A673 (cell line): ENCODE measurements at places on chromosomes 6 and 20. TPM values are rescaled to one million over a fixed set of nuclear protein-coding genes. Genes with fewer than 3 reads are reported as not detected.

DNA sequence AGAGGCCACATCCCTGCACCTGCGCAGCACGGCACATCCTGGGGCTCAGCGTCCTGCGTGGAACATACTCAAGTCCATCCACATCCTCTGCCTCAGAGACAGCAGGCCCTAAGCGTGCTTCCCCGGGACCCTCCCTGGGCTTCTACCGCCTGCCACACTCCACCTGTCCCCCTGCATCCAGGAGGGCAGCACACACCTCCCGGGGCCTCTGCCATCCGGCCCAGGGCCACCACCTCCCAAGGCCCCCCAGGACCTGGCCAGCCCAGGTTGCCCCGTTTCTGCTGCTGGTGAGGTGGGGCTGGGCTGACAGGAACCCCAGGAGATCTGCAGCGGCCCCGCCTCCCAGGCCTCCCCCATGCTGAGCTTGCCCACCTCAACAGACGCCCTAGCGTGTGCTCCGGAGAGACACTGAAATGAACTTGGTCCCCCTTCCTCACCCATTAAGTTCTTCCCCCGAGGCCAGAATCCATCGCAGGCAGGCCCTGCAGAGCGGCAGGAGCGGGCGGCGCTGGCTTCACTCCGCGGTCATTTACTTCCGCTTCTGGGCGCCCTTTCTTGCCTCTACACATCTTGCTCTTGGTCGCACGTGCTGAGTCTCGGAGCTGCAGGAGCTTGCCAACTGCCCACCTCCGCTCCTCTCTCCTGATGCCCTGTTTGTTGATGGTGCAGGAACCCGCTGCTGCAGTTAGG lies 235.3 kb downstream of the TAF4 start:
- H3K27ac ChIP-seq = no peak overlapping the region
- no peak overlapping the region for H3K4me3 ChIP-seq
- no peaks in the 10 kb centered on the region for H3K36me3 ChIP-seq

DNA sequence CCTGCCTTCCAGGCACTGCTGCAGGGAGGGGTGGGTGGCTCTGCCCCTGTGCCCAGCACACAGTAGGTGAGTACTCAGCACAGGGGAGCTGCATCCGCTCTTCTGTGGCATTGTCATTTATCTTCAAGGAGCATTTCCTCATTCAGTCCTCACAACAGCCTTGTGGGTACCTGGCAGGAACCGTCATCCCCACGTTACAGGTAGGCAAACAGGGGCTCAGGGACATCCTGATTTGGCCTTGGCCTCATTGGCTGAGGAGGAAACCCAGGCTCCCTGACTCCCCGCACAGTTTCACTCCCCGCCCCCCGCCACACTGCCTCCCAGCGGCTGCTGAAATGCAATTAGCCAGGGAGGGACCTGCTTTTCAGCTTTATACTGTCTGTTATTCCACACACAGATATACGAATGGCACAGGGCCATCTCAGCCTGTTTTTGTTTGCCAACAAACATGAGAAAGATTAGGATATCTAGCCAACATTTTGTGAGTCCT lies 24.2 kb upstream of the PNPLA1 start:
- no peak overlapping the region for H3K4me3 ChIP-seq
- H3K27ac ChIP-seq = no peak overlapping the region
- no peaks in the 10 kb centered on the region for H3K4me1 ChIP-seq
- no peaks in the 10 kb centered on the region for H3K36me3 ChIP-seq
- no peaks in the 10 kb centered on the region for H3K27me3 ChIP-seq

GRCh38 chr20:49380337-49380780 lies 102.1 kb downstream of the KCNB1 start:
- no peaks in the 10 kb centered on the region for H3K36me3 ChIP-seq
- no peak overlapping the region for H3K27ac ChIP-seq
- no peaks in the 10 kb centered on the region for H3K27me3 ChIP-seq
- H3K4me3 ChIP-seq = no peak overlapping the region

- no peaks in the 10 kb centered on the region for H3K36me3 ChIP-seq
- no peak overlapping the region for H3K27ac ChIP-seq
- no peak for DNase-seq
- no peaks in the 10 kb centered on the region for H3K27me3 ChIP-seq
- no peak overlapping the region for H3K4me3 ChIP-seq
These were observed 10.3 kb downstream of the MOG start for GRCh38 chr6:29667158-29667557.

DNA sequence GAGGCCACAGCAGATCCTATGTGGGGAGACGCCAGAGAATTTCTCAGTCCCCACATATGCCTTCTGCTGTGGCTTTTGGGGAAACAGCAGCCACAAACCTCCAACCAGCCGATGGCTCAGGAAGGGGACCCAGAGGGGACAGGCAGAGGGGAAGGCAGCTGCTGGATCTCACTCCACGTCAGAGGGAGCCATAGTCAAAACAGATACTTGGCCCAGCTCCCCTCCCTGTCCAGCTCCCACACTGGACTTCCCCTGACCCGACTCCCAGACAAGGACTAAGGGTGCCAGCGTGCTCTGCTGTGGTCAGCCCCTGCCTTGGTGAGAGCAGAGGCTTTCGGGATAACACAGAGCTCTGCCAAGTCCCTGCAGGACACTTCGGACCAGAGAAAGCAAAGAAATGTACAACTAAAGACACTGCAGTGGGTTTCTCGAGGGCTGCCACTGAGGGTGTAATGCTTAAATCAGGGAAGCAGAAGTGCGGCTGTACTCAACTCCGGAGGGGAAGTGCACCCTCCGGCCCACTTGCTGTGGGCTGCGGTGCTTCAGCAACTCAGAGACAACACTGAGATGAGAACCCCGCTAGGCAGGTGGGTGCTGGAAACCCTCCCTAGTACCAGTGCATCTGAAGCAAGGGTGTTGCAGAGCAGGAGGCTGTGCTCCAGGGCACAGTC lies 47.2 kb downstream of the RRBP1 start:
- peaks cover 13% of the 10 kb centered on the region for H3K36me3 ChIP-seq
- no peaks in the 10 kb centered on the region for H3K27me3 ChIP-seq
- DNase-seq = no peak

DNA sequence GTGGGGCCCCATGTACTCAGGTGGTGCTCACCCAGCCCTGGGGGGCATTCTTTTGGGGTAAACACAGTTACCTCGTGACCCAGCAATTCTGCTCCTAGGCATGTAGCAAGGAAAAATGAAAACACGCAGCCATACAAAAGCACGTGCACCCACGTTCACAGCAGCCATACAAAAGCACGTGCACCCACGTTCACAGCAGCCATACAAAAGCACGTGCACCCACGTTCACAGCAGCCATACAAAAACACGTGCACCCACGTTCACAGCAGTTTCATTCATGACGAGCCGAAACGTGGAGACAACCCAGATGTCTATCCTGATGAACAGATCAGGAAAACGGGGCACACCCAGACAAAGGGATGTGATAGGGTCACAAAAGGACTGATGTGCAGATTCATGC lies 57.1 kb downstream of the YTHDF1 start:
- H3K36me3 ChIP-seq = no peaks in the 10 kb centered on the region
- no peak for DNase-seq
- H3K4me3 ChIP-seq = no peak overlapping the region

DNA sequence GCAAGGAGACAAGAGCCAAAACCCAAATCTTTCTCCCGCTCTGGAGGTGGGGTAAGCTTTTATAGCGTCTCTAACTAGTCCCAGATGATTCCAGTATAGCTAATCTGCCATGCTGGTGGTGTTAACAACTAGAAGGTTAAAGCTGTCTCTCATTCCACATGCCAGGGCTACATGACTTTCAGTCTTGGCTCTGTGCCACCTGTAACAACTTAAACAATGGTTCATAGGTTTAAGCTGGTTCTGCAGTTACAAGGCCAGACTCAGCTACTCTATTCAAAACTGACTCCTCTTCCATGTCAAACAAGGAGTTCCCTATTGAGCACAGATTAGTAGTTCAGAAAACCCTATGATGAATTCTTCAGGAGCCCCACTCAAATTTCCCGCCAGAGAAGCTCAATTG lies 128.9 kb downstream of the ELOVL4 start:
- DNase-seq = peak; percentile 36
- H3K4me3 ChIP-seq = no peak overlapping the region
- no peaks in the 10 kb centered on the region for H3K36me3 ChIP-seq
- H3K27me3 ChIP-seq = no peaks in the 10 kb centered on the region
- peaks cover 3% of the 10 kb centered on the region for H3K4me1 ChIP-seq

- no peak for DNase-seq
- no peaks in the 10 kb centered on the region for H3K36me3 ChIP-seq
- H3K4me1 ChIP-seq = no peaks in the 10 kb centered on the region
- H3K4me3 ChIP-seq = no peak overlapping the region
These were observed 57.1 kb downstream of the HNF4A start for GRCh38 chr20:44412402-44413144.

DNA sequence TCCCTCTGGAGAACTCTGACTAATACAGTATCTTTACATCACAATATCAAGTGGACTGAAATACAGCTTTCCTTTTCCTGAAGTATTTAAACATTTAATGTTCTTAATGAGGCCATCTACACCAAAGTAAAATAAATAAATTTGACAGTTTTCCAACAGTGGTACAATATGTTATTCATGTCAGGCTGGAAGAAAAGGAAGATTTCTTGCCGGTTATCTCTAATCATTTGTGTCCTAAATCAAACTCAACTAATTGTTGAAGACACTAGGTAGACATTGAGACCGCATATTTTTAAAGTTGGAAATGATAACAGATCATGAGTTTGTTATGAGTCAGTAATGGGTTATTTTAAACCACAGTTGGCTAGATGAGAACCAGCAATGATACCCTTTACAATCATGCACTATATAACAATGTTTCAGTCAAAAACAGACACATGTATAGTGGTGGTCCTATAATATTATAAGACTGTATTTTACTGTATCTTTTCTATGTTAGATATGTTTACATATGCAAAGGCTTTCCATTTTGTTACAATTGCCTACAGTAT lies 241.6 kb downstream of the LMBRD1 start:
- H3K27me3 ChIP-seq = no peaks in the 10 kb centered on the region
- H3K36me3 ChIP-seq = no peaks in the 10 kb centered on the region
- DNase-seq = no peak
- no peak overlapping the region for H3K27ac ChIP-seq
- no peaks in the 10 kb centered on the region for H3K4me1 ChIP-seq
- H3K4me3 ChIP-seq = no peak overlapping the region

- H3K36me3 ChIP-seq = no peaks in the 10 kb centered on the region
- peak; percentile 38 for DNase-seq
- H3K4me3 ChIP-seq = no peak overlapping the region
- H3K27me3 ChIP-seq = no peaks in the 10 kb centered on the region
- H3K27ac ChIP-seq = no peak overlapping the region
These were observed 514.3 kb upstream of the ID4 start for GRCh38 chr6:19322691-19323485.

- no peak overlapping the region for H3K4me3 ChIP-seq
- DNase-seq = no peak
- H3K27ac ChIP-seq = no peak overlapping the region
- no peaks in the 10 kb centered on the region for H3K27me3 ChIP-seq
These were observed 596.2 kb downstream of the KIF16B start for GRCh38 chr20:15977026-15977425.

DNA sequence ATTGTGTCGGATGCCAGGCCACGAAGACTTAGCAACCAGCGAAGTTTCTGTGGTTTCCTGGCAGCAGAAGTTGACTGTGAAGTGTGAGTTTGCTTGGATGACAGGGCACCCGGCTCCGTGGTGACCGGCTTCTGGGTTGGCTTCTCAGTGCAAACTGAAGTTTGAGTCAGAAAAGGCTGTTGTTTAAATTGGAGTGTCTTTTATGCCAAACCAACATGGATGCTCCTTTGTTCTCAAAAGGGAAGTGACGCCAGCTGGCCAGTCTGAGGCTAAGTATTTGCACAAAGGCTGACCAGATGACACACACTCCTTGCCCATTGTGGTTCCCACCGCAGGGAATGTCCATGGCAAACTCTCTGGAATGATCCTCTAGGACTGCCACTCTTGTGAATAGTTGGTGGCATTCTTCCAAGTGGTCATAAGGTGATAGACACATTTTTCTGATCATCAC lies 164.8 kb upstream of the QKI start:
- no peaks in the 10 kb centered on the region for H3K36me3 ChIP-seq
- no peak for DNase-seq
- H3K4me3 ChIP-seq = no peak overlapping the region
- no peaks in the 10 kb centered on the region for H3K4me1 ChIP-seq
- H3K27ac ChIP-seq = no peak overlapping the region

DNA sequence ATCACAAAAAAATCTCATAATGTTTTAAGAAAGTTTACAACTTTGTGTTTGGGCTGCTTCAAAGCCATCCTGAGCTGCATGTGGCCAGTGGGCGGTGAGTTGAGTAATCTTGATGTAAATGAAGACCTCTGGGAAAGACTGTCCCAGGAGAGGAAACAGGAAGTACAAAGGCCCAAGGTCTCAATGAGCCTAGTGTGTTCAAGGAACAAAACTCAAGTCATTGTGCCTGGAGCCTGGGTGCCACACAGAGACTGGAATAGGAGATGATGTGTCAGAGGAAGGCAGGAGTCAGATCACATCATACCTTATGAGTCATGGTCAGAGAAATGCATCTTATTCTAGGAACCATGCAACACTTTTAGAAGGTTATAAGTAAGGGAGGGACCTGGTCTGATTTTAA lies 51.5 kb downstream of the COL19A1 start:
- no peaks in the 10 kb centered on the region for H3K27me3 ChIP-seq
- no peaks in the 10 kb centered on the region for H3K36me3 ChIP-seq
- H3K4me3 ChIP-seq = no peak overlapping the region

DNA sequence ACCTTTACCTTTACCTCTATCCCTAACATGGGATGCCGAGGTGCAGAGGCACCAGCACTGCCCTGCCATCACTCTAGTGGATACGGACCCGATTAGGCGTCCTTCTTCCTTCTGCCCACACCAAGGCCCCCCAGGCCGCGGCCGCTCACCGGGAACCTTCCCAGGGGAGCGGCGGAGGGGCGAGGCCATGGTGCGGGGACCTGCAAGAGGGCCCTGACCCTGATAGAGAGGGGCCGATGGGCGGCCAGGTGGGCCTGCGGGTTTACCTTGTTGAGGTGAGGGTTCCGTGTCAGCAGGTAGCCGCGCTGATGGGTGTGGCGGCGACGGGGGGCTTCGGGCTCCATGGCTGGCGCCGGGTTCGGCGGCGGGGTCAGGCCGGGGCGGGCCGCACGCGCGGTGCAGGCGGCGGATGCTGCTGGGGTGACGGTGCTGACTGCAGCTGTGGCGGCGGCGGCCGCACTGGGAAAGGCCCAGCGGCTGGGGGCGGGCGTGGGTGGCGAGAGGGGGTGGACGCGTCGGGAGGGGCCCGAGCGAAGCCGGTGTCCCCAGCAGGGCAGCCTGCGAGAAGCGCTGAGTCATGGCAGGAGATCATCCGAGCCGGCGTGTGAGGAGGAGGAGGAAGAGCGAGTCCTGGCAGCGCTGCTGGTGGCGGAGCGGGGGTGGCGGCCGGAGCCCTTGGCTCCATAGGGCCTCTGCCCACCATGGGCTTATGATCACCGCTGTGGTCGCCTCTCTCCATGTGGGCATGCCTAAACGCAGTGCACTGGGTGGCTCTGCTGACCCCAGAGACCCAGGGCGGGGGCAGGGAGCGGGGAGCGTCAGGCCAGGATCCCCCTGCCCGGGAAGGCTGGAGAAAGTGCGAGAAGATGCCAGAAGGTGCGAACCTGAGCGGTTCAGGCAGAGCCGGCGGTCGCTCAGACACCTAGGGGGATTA lies at the start of gene ME1:
ME1 (minus strand) TSS at position 441 of the 934 bp plus-strand sequence; CDS start at position 344, 97 bp downstream.
- peak; percentile 83 for DNase-seq
- H3K27ac ChIP-seq = peak within 1 kb of the TSS; percentile 93
- H3K27me3 ChIP-seq = no peaks in the 10 kb centered on the region
- peaks cover 13% of the 10 kb centered on the region for H3K36me3 ChIP-seq
- H3K4me3 ChIP-seq = peak within 1 kb of the TSS; percentile 86

The MMP24 gene
- total RNA-seq = 0.11 and 0.20 TPM in 2 replicates

The FLRT3 gene
- not detected in 2 replicates for total RNA-seq

The EPB41L1 gene
- total RNA-seq = 7.1 and 9.0 TPM in 2 replicates

The PGC gene
- not detected in 2 replicates for total RNA-seq

The TENT5A gene
- total RNA-seq = 36.9 and 37.1 TPM in 2 replicates

The GNMT gene
- 1.2 and 1.8 TPM in 2 replicates for total RNA-seq

The HSPA1A gene
- 113 and 129 TPM in 2 replicates for total RNA-seq

The HSF2 gene
- total RNA-seq = 27.5 and 31.3 TPM in 2 replicates

The PNLDC1 gene
- total RNA-seq = 0.58 TPM in 1 of 2 replicates, not detected in the other

The SCUBE3 gene
- 0.04 TPM in 1 of 2 replicates, not detected in the other for total RNA-seq

The TPBG gene
- 66.4 and 67.1 TPM in 2 replicates for total RNA-seq
